ENCODE measurements at places on chromosomes 7 and 10. TPM values are rescaled to one million over a fixed set of nuclear protein-coding genes. Genes with fewer than 3 reads are reported as not detected.

The CTTNBP2 gene
- 6.8 TPM for total RNA-seq

The SLC26A5 gene
- 2.3 TPM for total RNA-seq

The FAM237B gene
- not detected for total RNA-seq

The UNCX gene
- not detected for total RNA-seq

The FAM13C gene
- 11.4 TPM for total RNA-seq

The ACTR3C gene
- 2.0 TPM for total RNA-seq

The ZNF394 gene
- total RNA-seq, result 24.8 TPM

The AQP1 gene
- total RNA-seq, result 157 TPM

The ANKRD26 gene
- 9.7 TPM for total RNA-seq

The SPDYE5 gene
- total RNA-seq, result not detected

The NDUFB2 gene
- total RNA-seq, result 145 TPM

The CUBN gene
- 6.6 TPM for total RNA-seq

The CHAT gene
- not detected for total RNA-seq

The PEX1 gene
- 21.6 TPM for total RNA-seq

The CPVL gene
- total RNA-seq, result 105 TPM

The FBXO24 gene
- not detected for total RNA-seq

The SORBS1 gene
- 557 TPM for total RNA-seq

The ANKRD61 gene
- total RNA-seq, result 0.44 TPM

The PLXDC2 gene
- total RNA-seq, result 117 TPM

The PIK3CG gene
- 5.7 TPM for total RNA-seq

The SEMA3A gene
- 42.5 TPM for total RNA-seq

The GCK gene
- total RNA-seq, result 8.1 TPM

The AP3M1 gene
- total RNA-seq, result 20.2 TPM

The CC2D2B gene
- total RNA-seq, result 4.4 TPM

The GSDME gene
- total RNA-seq, result 11.9 TPM

The STAG3 gene
- 2.9 TPM for total RNA-seq

The MEIG1 gene
- not detected for total RNA-seq

The GDI2 gene
- total RNA-seq, result 304 TPM

The ADAM22 gene
- 3.1 TPM for total RNA-seq

The NKX6-2 gene
- total RNA-seq, result not detected

The GLUD1 gene
- total RNA-seq, result 162 TPM

The BCL7B gene
- total RNA-seq, result 61.0 TPM

The SKIDA1 gene
- 0.85 TPM for total RNA-seq

The CRHR2 gene
- not detected for total RNA-seq

The CALHM3 gene
- not detected for total RNA-seq

Data from subcutaneous adipose tissue (tissue), 4 donors.